Fibroblast of skin of abdomen (primary cell): ENCODE measurements at places on chromosomes 3 and 15.

DNA sequence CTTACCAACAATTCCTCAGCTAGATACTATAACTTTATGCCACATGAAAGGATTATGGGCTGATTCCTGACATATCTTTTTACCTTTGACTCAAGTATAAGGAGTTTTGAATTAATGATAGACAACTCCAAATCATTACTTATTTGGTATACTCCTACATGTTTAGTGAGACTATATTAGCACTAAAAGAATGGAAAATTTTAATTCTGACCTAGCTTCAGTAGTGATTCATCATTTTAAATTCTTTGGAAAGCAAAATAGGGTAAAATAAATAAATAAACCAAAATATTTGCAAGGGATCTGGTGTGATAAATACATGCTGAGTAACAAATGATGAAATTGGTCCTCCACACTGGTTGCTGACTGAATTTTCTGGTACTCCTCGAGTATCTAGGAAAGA lies 42.3 kb upstream of the VGLL3 start:
- no peak for DNase-seq

DNA sequence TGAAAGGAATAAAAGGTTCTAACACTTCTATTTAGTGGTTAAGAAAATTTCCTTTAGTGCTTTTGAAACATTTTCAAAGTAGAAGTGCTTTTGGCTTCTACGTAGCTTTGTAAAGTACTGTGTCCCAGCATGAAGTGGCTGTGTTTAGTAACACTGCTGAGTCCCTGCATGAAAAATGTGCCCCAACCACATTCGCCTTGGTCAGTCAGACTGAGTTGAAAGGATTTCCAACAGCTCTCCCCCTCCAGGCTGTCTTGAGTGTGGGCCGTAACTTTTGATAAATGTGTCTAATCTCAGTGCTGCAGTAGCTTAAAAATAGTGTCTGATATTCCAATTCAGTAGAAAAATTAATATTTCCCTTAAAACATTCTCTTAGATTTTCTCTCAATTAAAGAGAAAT lies 115.0 kb downstream of the NR1D2 start:
- peak; percentile 67 for DNase-seq

- DNase-seq = no peak
Observed at GRCh38 chr15:79179108-79179561, 88.6 kb upstream of the RASGRF1 start.

GRCh38 chr15:38453971-38454695 lies at the start of gene FAM98B:
TSS of gene FAM98B (plus strand) at chr15:38454127. CDS start at chr15:38454162, 35 bp downstream.
- peak; percentile 87 for DNase-seq
